ENCODE measurements at places on chromosomes 2 and 18.

DNA sequence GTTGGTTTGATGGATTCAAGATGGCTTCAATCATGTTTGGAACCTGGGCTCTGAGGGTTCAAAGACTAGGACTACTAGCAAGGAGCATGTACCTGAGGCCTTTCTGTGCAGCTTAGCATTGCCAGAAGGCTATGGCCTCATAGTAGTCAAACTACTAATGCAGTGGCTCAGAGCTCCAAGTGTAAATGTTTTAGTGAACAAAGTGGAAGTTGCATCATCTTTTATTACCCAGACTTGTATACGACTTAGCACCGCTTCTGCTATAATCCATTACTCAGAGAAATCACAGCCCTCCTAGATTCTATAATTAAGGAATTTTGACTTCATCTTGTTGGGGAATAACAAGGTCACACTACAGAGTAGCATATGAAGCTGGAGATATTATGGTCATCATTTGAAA lies 210.5 kb downstream of the ERBB4 start:
- no peak for DNase-seq

- DNase-seq = no peak
These were observed 237.4 kb upstream of the VRK2 start for GRCh38 chr2:57809230-57809629.

GRCh38 chr2:157438863-157439823 lies 4.7 kb downstream of the CYTIP start:
- no peak for DNase-seq

GRCh38 chr2:191501561-191502168 lies 176.3 kb upstream of the NABP1 start:
- no peak for DNase-seq

GRCh38 chr2:11305958-11306357 lies 38.5 kb downstream of the ROCK2 start:
- DNase-seq = no peak
